ENCODE measurements at places on chromosomes 6 and 20.

- peak; percentile 45 for DNase-seq
Measured at GRCh38 chr6:27176523-27177484, 70.7 kb upstream of the PRSS16 start.

GRCh38 chr6:4687989-4688947, 87.9 kb upstream of the CDYL start:
- peak; percentile 49 for DNase-seq

GRCh38 chr20:48923149-48923718, 1.7 kb downstream of the ARFGEF2 start:
- DNase-seq: no peak

GRCh38 chr6:141303907-141304306, 828.8 kb upstream of the GJE1 start:
- no peak for DNase-seq

DNA sequence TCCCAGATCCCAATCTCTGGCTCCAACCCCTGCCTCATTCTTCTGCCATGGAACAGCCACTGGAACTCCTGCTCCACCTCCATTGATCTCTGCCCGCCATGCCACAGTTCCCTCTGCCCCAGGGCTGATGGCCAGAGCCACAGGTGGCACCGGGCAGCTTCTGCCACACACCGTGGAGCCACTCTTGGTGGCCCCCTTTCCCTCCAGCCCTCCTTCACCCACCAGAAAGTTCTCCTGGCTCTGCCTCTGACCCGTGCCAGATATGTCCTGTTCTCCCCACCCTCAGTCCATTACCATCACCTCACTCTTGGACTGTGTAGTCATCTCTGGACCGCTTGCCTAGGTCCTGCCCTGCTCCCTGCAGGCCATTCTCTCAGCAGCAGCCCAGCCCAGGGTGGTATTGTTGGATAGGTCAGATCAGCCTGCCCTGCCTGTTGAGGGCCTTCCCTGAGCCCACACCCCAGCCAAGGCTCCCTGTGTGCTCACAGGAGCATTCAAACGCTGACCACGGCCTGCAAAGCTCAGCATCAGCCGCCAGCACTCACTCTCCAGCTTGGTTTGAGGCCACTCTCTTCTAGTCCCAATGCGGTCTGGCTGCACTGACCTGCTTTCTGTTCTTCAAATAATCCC, 16.8 kb upstream of the SYNDIG1 start:
- DNase-seq: no peak

DNA sequence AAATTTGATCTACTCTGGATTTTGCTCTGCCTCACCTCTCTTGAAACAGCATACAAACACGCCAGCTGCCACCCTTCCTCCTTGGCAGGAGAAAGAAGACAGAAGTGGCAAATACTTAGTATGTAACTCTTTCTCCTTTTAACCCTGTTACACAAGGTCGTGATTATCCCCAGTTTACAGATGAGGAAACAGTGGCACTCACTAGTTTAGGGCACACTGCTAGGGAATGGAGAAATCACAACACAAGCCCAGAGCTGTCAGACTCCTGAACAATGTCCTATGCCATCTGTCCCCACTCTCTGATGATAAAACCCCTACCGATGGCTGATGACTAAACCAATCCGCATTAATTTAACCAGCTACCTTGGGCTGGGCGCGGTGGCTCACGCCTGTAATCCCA, 79.7 kb downstream of the FGD2 start:
- no peak for DNase-seq

- no peak for DNase-seq
Measured at GRCh38 chr6:144295981-144296767, 11.0 kb downstream of the UTRN start.

- peak; percentile 65 for DNase-seq
Measured at GRCh38 chr20:11432407-11432806, 485.3 kb upstream of the BTBD3 start.

DNA sequence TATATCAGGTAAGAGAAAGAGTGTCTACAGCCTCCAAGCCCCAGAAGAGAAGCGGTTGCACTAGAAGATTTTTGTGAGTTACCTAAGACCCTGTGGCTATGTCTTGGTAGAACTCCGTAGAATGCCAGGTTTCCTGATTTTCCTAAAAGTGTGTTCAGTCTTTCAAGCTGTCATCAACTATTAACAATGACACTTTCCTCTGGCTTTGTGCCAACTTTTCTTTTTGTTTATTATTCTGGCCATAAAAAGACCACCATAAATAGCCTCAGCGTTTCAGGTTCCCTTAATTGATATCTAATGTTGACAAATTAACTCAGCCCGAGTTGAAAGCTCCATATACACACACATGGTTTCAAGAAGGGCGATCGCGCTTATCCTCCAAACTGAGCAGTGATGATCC, 1.2 kb downstream of the PAK5 start:
- no peak for DNase-seq

GRCh38 chr6:1313384-1313766, 1.5 kb downstream of the FOXQ1 start:
- no peak for DNase-seq

- DNase-seq: no peak
Measured at GRCh38 chr6:71376830-71377229, 88.2 kb downstream of the OGFRL1 start.

DNA sequence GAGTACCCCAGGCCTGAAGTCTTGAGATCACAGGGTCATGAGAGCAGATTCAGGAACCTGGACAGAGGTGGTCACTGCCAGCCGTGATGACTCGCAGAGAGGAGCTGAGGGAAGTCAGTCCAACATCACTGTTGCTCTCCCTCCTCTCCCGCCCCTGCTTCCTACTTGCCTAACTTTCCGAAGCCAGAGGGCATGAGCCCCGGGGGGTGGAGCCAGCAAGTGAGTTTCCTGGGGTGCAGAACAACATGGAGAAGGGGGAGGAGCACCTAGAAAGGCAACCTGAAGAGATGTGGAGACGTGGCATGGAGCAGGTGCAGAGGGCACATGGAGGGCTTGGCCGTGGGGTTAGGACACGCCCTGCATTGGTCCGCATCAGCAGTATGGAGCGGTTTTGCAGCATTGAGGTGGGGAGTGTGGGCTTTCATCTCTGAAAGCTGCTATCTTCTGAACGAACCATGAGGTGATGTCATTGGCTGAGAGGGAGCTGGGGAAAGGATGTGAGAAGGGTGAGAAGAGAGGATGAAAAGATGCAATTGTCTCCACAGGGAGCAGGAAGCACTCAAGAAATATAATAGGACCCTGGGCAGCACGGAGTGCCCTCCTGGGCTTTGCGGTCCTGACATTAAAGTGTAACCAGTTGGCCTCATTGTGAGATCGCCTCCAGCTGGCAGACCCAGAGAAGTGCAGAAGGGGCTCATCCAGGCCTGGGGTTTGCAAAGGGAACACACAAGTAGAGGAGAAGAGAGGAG, 25.0 kb downstream of the GDAP1L1 start:
- no peak for DNase-seq

DNA sequence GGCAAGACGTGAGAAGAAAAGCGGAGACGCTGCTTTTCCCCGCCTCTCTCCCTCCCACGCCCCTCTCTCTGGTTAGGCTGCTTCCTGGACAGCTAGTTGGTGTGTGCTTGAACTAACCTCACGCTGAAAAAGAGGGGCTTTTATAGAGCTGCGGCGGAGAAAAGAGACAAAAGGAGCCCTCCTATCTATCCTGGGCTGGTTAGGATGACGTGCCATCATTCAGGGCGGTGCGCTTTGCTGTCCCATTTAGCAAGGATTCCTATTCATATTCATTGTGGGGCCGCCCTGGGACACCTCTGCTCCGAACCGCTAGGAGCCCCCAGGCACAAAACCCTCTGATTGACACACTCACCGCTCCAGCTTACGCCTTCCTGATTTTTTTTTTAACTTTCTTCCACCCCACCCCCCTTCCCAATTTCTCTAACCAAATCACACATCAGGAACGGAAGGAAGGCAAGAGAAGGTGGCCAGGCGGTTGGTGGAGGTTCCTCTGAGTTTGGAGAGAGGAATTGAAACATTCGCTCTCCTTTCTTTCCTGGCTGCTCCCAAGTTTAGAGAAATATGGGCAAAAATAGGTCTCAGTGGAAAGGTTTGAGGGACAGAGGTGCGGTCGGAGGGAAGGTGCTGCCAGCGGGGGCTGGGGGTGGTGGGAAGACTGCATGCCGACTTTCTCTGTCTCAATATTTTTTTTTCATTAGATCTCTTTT, at the start of gene OLIG3:
OLIG3 (minus strand) TSS at position 114 of the 707 bp plus-strand sequence. CDS start 224 bp downstream, outside the sequence.
- no peak for DNase-seq

DNA sequence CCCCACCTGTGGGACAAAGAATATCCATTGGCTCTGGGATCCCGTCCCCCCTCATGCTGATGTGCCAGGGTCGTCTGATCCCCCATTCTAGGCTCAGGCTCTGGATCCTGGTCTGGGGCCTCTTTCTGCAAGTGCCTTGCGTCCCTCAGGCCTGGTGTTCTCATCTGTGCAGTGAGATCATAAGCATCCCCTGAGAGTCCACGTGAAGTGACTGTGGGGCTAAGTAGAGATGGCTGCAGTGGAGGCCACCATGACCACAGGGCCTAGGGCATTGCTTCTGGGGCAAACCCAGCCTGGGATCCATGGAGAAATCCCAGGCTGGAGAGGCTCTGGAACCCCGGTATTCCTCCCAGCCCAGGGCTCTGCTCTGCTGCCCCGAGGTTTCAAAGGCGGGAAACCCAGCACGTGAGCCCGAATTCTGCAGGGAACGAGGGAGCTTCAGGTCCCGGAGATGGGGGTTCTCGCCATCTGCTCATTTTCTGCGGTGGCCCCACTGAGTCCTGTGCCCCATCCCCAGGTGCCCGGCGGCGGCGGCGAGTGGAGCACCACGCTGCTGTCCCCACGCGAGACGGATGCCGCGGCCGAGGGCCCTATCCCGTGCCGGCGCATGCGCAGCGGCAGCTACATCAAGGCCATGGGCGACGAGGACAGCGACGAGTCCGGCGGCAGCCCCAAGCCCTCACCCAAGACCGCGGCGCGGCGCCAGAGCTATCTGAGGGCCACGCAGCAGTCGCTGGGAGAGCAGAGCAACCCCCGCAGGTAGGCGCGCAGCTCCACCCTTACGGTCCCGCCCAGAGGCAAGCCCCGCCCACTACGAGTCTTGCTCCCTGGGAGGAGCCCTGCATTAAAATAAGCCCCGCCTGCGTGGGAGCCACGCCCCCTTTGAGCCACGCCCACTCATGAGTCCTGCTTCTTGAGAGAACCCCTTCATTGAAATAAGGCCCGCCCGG, 105.5 kb upstream of the MYL9 start:
- peak; percentile 2 for DNase-seq

GRCh38 chr6:16216501-16217155, 21.8 kb upstream of the GMPR start:
- DNase-seq: no peak

- no peak for DNase-seq
Measured at GRCh38 chr20:19520261-19520660, 237.8 kb upstream of the RIN2 start.

DNA sequence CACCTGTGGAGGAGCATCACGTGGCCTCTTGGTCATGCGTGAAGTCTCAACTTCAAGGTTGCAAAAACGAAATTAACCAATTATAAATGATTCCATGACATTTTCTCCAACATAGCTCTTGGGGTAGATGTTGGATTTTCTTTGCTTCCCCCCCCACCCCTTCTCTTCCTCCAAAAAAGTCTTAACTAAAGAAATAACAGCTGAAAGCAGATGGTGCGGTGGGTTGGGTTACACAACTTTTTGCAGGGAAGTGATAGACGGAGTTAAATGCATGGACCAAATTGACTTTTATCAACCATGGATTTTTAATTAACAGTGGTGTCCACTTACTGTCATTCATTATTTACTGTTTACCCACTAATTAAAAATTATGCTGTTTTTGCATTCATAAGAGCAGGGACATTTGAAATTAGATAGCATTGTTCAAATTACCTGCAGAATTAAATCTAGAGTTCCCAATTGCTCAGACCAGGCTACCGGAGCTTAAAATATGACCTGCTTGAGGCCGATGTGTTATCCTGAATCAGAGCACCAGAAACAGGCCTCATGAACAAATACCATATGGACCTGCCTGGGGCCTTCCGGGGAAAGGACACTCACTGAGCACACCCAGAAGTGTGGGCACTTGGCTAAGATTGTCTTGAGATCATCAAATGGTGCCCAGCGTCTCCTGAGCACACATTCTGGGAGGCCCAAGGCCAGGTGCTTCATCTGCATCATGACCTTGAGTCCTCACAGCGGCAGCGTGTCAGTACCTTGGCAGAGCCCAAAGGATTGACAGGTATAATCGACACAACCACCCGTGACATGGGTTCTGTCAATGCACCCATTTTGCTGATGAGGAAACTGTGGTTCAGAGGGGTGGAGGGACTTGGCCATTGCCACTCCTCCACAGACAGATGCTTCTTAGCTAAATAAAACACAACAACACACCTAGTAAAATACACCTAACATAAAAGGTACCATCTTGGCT, 41.5 kb downstream of the APCDD1L start:
- no peak for DNase-seq

- DNase-seq: no peak
Measured at GRCh38 chr6:30315156-30315555, 11.6 kb upstream of the TRIM39 start.
